ENCODE measurements at places on chromosomes 13 and 19.

DNA sequence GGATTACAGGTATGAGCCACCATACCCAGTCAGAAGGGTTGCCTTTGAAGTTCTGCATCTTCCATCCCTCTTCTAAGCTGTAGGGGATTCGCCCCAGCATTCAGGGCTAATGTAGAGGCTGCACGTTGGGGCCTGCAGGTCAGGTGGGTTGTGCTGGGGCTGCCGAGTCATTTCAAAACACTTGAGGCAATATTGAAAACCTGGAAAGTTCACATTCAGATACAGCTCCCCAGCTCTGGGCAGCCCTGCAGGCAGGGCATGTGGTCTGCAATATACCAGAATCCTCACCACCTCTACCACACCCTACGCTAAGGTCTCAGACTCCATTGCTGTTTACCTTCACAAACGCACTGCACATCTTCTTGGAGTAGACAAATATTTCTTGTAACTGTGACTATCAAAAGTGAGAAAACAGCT lies 24.6 kb downstream of the CCNE1 start:
- DNase-seq = no peak

- DNase-seq = no peak
Measured at GRCh38 chr19:45823182-45823581, 8.1 kb upstream of the RSPH6A start.

DNA sequence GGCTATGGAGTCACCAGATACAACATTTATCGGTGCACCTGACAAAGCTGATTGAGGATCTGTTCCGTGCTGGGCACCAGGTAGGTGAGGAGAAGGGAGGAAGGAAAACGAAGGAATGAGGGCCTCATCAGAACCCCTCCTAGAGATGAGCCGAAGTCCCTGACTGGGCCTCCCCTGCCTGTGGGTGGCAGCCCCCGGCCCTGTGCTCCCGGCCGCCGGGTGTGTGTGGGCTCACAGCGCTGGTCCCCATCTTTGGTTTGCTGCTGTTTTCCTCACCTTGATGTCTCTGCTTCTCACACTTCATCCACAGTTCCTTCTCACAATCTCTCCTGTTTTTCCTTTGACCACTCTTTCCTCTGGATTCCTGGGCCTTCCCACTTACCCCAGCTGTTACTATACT lies 32.8 kb downstream of the TMED1 start:
- DNase-seq = no peak

GRCh38 chr13:33202644-33203169 lies 82.8 kb downstream of the STARD13 start:
- no peak for DNase-seq

- no peak for DNase-seq
Measured at GRCh38 chr19:40191836-40192646, 815 bp downstream of the MAP3K10 start.

DNA sequence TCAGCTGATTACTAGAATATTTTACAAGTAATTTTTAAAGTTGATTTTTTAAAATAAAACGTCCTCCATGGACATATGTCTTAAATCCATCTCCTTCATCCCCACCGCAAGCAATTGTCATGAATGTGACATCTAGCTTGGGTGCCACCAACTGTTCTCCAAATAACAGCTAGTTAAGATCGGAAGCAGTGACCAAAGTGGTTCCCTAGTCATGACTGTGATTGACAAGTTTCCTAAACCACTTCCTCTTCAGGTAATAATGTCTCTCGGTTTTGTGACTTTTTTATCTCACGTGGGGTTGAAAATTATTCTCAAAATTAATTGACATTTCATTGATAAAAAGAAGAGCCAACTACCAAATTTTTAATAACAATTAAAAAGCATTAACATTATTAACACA lies 135.3 kb upstream of the MIR17HG start:
- no peak for DNase-seq

- DNase-seq = no peak
Measured at GRCh38 chr13:98291658-98292057, 114.6 kb upstream of the RNF113B start.

DNA sequence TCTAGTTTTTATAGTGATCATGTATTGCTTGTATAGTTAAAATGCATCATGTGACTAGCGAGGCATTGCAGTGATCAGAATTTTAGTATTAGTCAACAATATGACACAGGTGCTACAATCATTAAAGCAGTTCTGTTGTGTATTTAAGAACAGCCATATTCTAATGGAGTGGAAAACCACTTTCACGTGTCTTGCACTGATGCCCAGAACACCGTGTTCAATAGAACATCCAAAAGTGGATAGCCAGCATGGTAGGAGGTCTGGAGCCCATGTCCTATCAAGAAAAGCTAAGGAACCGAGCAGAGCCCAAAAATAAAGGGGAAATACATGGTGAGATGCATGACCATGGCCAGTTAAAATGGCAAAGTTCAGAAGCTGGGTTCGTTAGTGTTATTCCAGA lies 55.1 kb downstream of the FGF14 start:
- no peak for DNase-seq

Data from AG04449 (cell line).